ENCODE measurements at places on chromosomes 6 and 20.
A peak's percentile ranks its signal among the peaks of the same experiment; 100 is the strongest.

- DNase-seq = no peak
These were observed 227.4 kb downstream of the LRFN2 start for GRCh38 chr6:40359808-40360207.

DNA sequence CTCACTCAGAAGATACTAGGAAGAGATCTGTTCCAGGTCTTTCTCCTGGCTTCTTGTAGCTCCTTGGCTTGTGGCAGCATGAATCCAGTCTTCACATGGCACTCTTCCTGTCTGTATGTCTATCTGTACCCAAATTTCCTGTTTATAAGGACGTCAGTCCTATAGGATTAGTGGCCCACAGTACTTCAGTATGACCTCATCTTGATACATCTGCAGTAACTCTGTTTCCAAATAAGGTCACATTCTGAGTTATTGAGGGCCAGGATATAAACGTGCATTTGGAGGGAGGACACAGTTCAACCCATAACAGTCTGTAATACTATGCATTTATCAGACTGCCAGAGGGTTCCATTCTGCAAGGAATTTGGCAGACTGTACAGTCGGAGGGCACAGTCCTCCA is 57.6 kb upstream of the DYNLRB1 start:
- DNase-seq = no peak

DNA sequence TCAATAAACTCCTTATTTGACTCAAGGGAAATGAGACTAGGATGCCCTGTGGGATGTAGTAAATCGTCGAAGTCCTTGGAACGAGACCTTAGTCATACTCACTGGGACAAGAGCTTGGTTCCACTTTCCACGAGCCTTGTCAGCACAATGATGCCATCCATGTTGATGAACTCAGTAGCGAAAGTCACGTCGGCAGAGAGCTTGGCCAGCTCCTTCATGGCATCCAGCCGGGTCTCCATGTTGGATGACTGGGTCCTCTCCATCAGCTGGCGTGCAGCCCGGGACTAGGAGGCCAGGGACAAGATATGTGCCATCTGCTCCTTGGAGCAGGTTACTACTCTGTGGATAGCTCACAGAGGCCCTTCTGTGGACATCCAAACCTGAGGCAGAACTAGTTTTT is 17.5 kb downstream of the ELMO2 start:
- DNase-seq = no peak

GRCh38 chr6:128601060-128601459 is 80.7 kb upstream of the PTPRK start:
- DNase-seq = no peak

GRCh38 chr6:165579151-165579550 is 83.9 kb downstream of the PDE10A start:
- DNase-seq = no peak

DNA sequence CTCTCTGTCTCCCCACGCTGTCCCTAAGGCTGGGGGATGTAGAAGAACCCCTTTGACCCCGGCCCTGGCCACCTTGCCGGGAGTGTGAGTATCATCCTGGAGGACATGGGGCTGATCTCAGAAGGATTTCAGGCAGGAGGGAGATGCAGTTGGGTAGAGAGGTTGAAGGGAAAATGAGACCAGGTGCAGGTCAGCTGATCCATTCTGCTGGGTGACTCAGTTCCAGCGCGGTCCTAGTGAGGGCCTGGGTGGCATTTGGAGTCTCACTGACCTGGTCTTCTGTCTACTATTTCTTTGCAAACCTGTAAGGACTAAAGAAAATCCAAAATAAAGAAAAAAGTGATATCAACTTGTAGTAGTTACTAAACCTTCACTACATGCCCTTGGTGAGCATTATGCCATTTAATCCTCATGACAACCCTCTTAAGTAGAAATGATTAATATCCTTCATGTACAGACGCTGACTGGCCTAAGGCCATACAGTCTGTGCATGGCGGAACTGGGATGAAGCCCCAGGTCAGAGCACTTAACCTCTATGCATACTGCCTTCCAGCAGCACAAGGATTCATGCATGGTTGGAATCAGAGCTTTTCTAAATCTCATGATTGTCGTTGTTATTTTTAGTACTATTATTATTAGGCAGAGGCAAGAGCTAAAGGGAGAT is 106.3 kb downstream of the ZDHHC14 start:
- DNase-seq = no peak

DNA sequence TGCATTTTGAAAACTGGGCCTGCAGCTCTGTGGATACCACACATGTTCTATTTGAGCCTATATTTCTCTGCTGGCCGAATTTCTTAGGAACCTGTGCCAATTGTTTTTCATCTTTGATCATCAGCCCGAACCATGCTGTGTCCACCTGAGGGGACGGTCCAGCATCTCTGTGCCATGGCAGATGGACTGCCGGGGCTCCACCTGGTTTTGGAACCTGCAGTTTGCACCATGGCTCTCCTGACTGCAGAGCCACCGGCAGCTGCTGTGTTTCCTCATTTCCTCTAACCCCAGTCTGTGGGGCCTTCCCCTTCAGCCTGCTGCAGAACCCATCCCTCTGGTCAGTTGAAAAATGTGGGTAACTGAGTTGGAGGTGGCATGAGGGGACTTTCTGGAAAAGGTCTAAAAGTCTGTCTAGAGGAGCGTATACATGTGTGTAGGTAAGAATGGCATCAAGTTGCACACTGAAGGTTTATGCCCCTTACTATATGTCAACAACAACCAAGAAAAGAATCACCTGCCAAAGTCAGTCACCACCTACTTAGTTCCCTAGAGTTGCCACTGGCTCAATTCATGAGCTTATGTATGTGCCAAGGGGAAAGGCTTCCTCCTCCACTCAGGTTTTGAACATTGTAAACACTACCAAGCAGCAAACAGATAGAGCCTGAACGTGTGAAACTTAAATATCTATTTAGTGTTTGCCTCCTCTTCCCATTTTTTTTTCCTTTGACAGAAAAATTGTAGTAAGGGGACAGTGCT is 548.2 kb downstream of the PRKN start:
- no peak for DNase-seq

GRCh38 chr6:55049866-55050265 is 124.4 kb upstream of the HCRTR2 start:
- DNase-seq = no peak

DNA sequence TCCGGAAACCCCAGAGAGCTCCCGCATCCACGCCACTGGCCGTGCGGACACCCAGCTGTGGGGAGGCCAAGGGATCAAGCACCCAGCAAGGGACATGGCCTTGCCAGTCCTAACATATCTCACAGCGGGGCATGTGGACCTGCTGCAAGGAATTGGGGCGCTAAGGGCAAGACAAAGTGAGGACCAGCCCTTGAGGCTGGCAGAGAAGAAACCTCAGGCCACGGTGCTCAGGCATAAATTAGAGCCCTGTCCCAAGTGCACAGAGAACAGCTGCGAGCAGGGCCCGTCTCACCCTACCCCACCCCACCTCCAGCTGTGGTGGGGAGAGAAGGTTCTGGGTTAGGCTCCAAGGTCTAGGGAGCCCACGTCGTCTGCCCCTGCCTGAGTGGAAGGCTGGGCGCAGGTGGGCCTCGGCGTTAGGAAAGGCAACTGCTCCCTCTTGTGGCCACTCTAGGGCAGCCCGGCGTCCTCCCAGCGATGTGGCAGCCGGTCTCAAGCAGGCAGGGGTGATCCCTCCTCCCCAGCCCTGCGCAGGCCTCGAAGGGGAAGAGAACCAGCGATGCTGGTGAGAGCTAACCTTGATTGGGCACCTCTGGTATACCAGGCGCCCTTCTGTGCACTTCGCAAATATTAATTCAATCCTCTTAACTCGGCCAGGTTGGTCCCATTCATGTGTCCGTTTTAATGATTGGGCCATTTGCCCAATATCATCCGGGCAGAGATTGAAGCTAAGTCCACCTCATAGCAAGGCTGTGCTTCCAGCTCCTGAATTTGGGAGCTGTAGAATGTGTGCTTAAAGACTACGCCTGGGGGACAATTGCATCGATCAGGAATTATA is 235.8 kb downstream of the NFATC2 start:
- peak; percentile 72 for DNase-seq

- no peak for DNase-seq
These were observed 6.7 kb upstream of the ZFAND3 start for GRCh38 chr6:37812841-37813240.

GRCh38 chr6:156886409-156886808 is 109.2 kb downstream of the ARID1B start:
- peak; percentile 27 for DNase-seq

- no peak for DNase-seq
These were observed 18.1 kb upstream of the PXDC1 start for GRCh38 chr6:3769610-3770009.

GRCh38 chr6:47844881-47845280 is 63.0 kb downstream of the OPN5 start:
- no peak for DNase-seq

- no peak for DNase-seq
These were observed 64.4 kb downstream of the SMPDL3A start for GRCh38 chr6:122853259-122853995.

GRCh38 chr6:105994118-105994590 is 92.0 kb upstream of the PRDM1 start:
- no peak for DNase-seq

DNA sequence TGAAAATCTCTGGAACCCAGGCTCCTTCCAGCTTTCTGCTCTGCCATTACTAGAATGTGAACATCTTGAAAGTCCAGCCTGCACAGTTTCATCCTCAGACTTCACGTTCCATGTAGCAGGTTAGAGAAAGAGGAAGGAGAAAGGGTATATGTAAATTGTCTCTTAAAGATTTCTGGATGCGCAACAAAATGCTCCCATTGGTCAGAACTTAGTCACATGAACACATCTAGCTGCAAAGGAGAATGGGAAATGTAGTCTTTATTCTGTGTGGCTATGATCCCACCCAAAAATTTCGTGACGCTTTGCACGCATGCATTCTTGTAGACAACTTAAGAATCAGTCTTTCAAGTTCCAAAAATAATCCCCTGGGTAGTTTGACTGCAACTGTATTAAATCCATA is 46.4 kb upstream of the CHD6 start:
- DNase-seq = no peak

GRCh38 chr6:138695193-138695592 is 78.4 kb upstream of the CCDC28A start:
- no peak for DNase-seq

- no peak for DNase-seq
These were observed 12.4 kb upstream of the HLA-G start for GRCh38 chr6:29815118-29815750.

GRCh38 chr20:46592580-46593362 is 42.3 kb upstream of the OCSTAMP start:
- DNase-seq = no peak

GRCh38 chr20:44092551-44093248 is 94.3 kb downstream of the JPH2 start:
- DNase-seq = no peak

DNA sequence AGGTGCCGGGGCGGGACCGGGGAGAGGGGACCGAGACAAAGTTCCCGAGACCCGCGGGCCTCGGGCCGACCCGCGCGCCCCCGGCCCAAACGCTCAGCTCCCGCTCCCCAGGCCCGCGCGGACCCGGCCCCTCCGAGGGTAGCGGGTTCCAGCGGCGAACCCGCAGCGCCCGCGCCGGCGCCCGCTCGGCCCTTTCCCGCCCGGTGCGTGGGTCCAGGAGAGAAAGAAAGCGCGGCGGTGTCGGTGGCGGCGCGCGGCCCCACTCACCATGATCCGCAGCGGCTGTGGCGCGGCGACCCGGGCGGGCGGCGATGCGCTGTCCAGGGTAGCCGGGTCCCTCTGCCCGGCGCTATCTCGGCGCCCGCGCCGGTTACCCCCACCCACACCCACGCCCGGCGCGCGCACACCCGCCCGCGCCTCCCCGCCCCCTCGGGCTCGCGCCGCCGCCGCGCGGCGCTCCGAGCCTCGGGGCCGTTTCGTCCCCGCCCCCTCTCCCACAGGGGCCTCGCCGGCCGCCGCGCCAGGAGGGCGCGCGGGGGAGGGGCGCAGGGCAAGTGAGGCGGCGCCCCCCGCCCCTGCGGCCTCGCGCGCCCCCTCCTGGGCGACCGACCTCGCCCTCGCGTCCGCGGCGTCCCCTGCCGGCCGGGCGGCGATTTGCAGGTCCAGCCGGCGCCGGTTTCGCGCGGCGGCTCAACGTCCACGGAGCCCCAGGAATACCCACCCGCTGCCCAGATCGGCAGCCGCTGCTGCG is at the start of gene ELOVL2:
ELOVL2 (minus strand) TSS at position 345 of the 751 bp plus-strand sequence; CDS start at position 270, 75 bp downstream.
- DNase-seq = no peak

DNA sequence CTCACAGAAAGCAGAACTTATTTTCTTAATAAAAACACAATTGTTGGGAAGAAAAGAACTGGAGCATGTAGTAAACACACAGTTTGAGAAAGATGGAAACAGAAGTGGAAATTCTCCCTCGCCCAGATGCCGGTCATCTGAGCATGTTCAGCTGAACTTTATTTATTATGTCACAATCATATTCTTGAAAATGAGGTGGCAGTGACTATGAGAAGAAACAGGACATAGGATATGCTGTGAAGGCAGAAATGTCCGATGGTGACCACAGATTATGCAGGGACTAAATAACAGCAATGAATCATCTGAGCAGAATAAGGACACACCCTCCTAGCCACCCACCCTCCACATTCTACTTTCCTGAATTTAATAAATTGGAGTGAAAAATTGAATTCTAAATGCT is 425.3 kb upstream of the NOX3 start:
- DNase-seq = peak; percentile 26

DNA sequence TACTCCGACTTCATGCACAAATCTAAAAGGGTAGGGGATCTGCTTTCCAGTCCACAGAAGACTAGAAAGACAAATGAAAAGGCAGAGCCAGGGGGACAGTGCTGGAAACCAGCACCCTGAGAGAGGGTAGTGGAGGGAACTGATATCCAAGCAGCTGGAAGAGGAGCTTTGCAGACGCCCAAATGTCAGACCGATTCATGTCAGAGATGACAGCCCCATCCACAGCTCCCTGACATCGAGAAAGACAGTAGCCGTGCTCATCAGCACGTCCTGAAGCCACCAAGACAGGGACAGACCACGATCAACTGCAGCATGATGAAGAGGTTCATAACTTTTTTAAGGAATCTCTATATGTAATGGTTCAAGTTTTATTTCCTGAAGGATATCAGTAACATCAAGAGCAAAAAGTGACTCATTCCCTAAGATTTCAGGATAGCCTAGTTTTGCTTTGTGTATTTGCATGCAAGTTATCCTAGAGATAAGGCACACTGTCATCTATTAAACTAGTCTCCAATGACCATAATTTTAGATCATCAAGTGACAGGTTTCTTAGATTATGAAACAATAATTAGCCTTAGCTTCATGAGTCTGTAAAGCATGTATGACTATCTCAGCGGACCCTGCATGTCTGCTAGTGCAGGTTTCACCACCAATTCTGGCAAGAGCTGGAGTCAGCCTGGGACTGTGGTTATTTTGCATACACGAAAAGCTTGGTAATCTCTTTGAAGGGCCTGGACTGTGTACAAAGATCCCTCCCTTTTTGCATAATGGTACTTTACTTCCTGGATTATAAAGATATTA is 43.0 kb downstream of the PRDM1 start:
- no peak for DNase-seq

Data from SW 1271 (cell line).